ENCODE measurements at places on chromosomes 2 and 18.

- DNase-seq = no peak
Measured at GRCh38 chr2:99297994-99298393, 3.0 kb downstream of the LYG1 start.

DNA sequence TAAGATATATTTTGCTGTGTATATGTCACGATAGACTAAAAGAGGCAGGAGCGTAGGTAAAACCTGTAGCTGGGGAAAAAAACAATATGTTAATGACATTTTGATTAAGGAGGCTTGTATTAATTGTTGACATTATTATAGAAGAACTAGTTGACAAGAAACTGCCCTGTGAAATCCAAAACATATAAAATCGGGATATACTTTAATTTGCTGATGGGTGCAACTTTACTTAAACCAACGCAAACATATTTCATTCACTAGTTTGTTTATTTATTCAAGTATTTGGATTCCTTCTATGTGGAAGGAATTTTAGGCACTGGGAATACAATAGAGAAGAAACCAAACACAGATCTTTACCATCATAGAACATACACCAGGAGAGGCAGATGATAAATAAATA lies 8.0 kb downstream of the WDR7 start:
- DNase-seq = no peak

DNA sequence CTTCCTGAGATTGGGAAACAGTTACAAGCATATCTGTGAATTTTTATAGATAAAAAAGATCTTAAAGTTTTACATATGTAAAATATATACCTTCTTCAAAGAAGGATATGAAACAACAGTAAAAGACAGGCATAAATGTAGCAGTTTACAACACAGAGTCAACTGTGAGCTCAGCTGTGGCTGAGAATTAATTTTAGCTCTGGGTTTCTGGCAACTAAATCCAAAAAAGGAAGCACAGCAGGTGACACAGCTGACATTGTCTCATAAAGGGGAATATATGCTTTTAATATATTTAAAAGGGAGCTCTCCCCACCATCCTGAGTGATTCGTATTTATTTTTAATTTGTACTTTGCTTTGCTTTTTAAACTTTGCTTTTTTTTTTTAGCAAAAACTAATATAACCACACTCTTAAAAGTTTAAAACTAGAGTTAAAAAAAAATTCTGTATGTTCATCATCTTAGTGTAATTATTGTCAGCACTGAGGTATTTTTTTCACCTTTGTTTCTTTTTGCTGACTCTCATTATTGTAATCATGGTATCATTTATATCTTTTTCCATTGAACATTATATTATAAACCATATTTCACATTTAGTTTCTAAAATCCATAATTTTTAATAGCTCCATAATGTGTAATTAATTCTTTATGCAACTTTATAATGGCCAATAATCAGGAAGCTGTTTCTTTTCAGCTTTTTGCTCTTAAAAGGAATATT lies 6.7 kb downstream of the TUBB6 start:
- DNase-seq = no peak

DNA sequence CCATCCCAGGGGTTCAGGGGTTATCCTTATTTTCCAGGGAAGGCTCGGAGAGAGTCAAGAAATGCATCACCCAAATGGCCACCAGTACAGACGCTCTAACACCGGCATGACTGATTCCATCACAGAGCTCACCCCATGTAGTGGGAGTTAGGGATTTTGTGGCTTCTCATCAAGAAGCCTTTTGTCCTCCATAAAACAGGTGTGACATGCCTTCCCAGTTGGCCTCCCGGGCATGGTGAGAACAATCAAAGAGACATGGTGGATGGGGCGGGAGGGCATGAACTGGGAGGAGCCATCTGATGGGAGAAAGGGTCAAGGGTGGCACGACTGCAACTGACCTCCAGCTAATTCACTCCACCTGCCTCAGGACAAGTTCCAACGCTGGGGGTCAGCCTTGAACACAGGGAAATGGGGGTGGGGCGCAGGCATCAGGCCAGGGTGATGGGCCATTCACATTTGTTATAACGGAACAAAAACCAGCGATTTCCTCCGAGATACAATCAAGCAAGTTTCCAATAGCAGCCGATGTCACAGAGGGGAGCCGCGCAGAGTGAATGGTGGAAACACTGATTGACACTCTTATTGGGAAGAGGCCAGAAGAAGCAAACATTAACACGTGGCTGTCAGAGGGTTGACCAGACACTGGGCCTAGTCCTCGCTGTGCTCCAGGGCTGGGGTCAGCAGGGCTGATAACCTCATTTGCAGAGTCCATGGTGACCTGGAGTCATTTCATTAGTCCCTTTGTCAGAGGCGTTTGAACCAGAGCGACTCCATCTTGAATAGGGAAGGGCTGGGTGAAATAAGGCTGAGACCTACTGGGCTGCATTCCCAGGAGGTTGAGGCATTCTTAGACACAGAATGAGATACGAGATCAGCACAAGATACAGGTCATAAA lies 80.5 kb upstream of the HPCAL1 start:
- no peak for DNase-seq

DNA sequence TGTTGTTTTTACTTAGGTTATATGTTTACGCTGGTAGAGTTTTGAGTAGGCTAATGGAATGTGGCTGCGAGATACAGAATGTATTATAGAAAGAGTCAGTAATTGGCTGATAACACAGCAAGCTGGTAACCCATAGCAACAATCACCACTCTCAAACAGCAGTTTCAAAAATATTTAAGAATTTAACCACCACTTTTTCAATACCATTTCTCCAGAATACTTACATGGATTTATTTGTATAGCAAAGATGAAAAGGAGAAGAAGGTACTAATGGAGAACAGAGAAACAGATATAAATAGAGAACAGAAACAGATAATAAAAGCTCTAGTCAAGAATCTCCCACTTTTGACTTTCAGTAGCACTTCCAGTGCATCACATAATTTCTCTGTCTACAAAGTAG lies 188.3 kb upstream of the SLC39A10 start:
- DNase-seq = no peak

- no peak for DNase-seq
Measured at GRCh38 chr18:9722691-9723090, 14.6 kb downstream of the RAB31 start.

GRCh38 chr2:209321581-209321980 lies 102.3 kb upstream of the MAP2 start:
- no peak for DNase-seq

DNA sequence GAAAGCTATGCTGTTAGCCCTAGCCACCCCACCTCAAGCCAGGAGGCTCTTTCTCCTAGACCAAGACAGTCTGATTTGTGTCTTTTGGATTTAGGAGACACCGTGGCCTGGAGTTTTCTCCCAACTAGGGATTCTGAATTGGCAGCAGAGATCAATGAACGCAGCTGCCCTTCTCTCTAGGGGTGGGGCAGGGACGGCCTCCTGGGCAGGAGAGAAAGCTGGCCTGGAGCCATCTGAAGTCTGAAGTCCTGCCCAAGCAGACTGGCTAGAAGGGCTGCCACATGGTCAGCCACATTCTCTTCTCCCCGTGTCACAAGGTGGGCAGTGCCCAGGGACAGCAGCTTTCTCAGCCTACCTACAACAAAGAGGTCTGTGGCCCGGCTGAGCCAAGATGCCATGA lies 45.1 kb downstream of the PIEZO2 start:
- no peak for DNase-seq

DNA sequence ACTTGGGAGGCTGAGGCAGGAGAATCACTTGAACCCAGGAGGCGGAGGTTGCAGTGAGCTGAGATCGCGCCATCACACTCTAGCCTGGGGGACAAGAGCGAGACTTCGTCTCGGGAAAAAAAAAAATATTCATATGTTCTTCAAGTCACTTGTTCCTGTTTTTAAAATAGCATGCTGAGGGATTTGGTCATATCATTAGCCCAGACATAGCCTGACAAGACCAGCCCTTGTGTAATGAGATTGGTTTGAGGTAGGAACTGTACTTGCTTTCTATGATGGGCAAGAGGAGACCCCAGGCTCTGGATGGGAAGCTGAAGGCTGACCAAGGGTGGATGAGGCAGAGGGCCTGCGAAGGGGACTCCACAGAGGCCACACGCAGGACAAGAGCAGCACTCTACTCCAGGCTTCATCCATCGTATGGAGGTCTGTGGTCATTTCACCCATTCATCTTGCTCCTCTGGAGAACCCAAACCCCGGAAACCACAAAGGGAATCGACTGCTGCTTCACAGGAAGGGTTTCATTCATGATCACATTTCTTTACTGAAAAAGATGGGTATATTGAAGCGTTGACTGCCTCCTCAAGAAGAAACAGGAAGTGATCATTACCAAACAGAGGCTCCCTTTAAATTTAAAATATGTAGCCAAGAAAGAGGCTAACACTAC lies 87.1 kb upstream of the ZNF397 start:
- DNase-seq = no peak

DNA sequence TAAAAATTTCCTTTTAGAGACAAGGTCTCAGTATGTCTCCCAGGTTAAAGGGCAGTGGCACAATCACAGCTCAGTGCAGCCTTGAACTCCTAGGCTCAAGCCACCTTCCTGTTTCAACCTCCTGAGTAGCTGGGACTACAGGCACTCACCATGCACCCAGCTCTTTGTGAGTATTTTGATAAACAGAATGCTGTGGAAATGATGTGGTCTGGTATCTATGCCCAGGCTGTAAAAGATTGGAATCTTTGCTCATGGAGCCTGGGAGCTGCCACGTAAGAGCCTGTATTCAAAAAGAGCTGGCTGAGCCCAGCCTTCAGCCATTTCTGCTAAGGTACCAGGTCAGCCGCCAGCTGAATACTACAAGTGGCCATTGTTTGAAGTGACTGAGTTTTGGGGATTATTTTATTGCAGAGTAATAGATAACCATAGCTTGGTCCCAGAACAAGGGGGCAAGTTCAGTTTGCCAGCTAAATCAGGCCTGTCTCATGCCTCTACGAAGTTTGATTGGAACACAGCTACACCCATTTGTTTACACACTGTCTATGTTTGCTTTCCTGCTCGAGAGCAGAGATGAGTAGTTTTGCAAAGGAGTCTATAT lies 21.3 kb upstream of the ARL5A start:
- no peak for DNase-seq

DNA sequence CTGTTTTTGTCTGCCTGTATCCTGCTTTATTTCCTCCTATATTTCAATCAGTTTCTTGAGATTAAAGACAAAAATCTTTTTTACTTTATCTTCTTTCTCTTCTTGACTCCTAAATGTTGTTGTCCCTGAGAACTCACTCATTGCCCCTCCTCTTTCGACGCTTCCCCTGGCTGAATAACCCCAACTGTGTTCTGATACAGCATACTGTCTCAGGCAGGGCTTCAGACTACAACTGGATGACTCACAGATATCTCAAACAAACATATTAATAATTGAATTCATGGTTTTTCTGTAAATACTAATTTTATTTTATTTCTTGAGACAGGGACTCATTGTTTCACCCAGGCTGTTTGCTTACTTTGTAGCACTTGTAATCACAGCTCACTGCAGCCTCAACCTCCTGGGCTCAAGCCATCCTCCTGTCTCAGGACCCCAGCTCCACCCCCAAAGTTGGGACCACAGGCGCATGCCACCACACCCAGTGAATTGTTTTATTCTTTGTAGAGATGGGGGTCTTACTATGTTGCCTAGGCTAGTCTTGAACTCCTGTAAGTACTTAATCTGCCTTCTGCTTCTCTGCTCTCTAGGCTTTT lies 9.4 kb downstream of the ITGAV start:
- DNase-seq = no peak

DNA sequence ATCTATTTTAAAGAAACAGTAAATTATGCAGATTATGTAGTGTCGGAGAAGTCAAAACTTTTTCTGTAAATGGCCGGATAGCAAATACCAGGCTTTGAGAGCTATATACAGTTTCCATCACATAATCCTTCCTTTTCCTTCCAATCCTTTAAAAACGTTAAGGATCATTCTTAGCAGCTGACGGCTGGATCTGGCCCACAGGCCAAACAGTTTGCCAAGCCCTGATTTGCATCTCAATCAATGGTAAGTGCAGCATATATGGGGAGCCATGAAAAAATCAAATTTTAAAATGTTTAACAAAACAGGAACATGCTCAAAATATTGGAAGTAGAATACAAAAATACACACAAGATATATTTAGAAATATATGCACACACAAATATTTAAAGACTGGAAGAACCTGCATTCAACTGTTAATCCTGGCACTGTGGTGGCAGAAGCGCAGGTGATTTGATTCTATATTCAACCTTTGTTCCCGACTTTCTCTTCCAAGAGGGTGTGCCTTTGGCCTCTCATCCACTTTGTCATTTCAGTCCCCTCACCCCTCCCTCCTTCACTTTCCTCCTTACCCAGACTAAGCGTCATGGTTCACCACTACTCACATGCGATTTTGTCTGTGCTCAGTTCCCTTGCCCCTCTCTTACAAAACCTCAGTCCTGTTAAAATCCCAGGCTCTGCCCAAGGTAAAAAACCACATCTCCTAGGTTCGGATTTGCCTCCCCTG lies 27.3 kb downstream of the NDUFA10 start:
- DNase-seq = no peak

- no peak for DNase-seq
Measured at GRCh38 chr18:13183790-13184189, 34.8 kb upstream of the LDLRAD4 start.

- no peak for DNase-seq
Measured at GRCh38 chr2:8549942-8550341, 131.9 kb upstream of the ID2 start.

DNA sequence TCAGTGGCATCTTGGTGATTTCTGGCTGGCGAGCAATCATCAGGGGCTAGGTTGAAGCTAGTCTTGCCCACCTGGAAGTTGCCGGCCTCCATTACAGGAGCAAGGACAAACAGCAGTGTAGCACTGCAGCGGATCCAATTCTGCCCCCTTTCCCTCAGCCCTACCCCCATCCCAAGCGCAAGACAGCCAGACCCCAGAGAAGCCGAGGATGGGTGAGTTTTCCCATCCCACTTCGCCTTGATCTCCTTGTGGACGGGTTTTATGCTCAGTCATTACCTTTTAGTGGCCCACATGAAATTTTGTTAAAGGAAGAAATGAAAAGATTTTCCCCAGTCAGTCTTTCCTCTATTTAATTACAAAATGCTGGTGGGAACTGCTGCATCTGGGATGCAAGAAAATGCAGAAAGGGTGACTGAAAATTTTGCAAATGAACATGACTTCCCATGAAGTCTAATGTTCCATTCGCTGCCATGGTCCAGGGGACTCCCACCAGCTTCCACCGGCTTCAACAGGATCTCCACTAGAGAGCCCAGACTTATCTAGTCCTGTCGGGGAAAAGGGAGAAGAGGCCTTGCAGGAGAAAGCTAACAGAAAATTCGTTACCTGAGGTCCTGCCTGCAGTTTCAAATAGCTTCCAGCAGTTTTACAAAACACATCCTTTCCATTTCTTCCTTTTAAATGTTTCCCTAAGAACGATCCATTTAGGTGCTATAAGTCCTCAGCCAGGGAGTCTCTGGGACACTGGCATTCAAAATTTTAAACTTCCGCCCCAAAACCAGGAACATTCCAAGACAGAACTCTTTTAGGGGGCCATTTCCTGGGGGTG lies 1.9 kb upstream of the HOXD9 start:
- DNase-seq = no peak

DNA sequence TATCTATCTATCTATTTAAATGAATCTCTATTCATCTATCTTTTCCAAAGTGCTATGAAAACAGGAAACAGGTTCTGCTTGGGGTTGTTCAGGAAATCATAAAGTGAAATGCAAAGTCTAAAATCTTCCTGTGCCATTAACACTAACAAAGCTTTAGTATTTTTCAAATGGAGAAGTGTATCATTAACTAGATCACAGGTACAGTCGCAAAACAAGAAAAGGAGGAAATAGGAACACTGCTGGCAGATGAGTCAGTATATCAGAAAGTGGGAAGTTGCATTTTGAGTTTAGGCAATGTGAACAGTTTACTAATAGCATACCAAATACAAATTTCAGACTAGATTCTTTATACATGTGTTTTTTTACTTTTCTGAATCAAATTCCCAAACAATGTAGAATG lies 888.5 kb upstream of the FSHR start:
- no peak for DNase-seq

GRCh38 chr2:120432293-120432975 lies 86.5 kb downstream of the INHBB start:
- DNase-seq = no peak

Data from AG04449 (cell line).